ENCODE measurements at places on chromosomes 4 and X.

DNA sequence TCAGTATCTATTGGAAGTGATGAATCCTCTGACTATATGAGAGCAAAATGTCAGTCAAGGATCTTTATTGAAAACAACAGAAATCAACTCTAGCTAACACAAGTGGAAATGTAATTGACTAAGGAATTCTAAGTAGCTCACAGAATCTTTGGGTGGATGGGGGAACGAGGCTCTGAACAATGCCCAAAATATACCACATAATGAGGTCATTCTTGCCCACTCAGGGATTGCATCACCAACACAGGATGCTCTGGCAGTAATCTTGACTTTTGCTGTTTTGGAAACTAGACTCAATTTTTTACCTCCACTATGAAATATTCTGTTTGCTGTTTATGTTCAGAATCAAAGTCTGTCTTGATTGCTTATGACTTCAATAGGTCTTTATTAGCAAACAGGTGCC lies 127.4 kb upstream of the UNC5C start:
- no peak for DNase-seq

DNA sequence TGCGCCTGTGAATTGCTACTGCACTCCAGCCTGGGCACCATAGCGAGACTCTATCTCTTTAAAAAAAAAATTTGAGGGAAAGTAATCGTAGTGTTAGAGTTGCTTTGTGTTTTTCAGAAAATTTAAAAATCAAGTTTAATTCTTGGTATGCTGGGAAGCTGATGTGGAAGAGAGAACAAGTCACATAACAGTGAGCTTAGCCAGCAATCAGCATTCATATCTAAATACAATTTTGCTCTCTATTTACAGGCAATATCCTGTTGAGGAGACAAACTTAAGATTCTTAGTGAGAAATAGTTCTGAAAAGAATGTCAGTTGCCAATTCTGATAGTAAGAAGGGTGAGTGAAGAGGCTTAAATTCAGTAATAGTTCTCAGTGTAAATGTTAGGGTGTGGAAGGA lies 9.6 kb upstream of the NDUFC1 start:
- no peak for DNase-seq

- no peak for DNase-seq
Observed at GRCh38 chr4:53937918-53938317, 126.5 kb downstream of the CHIC2 start.

DNA sequence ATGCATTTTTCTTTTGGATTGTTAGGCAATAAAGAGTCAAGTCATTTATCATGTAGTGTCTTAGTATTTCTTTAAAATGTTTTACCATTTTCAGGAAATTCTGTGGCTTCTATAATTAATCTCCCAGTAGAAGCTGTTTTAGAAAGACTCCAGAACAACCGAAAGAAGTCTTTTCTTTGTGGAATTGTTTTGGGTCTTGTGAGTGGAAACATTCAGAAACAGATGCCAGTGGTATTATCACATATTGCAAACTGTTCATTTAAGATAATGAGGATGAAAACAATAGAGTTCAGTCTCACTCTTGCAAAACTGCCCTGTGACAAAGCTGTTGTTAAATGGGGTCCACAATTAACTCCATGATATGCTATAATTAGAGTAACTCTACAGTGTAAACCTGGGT lies 211.2 kb upstream of the KIT start:
- no peak for DNase-seq

DNA sequence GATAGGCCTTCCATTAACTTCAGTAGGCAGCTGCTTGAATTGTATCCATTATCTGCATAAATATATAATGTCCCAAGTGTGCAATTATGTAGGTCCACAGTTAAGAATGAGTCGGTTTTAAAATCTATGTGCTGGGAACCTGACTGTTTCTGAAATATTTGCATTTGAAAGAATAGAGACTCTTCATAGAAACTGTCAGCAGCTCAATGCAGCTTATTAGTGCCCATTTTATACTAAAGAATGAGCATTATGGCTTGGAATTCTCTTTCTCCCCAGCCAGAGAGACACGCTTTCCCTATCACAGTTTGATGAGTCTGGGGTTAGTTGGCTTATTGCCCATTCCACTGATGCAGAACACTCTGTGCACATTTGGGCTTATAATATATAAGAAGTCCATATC lies 202.0 kb upstream of the PCDH7 start:
- no peak for DNase-seq

- no peak for DNase-seq
Observed at GRCh38 chr4:84971319-84971932, 4.9 kb upstream of the WDFY3 start.

GRCh38 chr4:71254451-71255012 lies 84.3 kb upstream of the SLC4A4 start:
- no peak for DNase-seq

- no peak for DNase-seq
Observed at GRCh38 chr4:25860586-25861279, 2.1 kb downstream of the SEL1L3 start.

DNA sequence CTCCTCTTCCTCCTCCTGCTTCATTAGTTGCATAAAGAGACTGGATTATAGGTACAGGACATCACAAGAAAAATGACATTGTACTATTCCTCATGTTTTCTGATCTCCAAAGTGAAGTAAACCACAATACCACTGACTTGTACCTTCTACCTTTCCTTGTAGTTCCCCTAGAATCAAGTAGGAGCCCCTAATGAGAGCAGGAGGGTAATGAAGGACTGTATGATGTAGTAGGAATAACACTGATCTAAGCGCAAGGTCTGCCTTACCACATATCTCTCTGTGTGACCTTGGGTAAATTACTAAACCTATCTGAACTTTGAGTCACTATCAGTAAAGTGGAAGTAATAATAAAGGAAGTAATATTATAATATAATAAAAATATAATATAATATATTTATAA lies 3.6 kb downstream of the VSIG4 start:
- DNase-seq = no peak

- no peak for DNase-seq
Observed at GRCh38 chrX:154374313-154375155, at the start of gene FLNA. TSS of gene FLNA (minus strand) at chrX:154374634. CDS start at chrX:154371245, 3,389 bp downstream.

DNA sequence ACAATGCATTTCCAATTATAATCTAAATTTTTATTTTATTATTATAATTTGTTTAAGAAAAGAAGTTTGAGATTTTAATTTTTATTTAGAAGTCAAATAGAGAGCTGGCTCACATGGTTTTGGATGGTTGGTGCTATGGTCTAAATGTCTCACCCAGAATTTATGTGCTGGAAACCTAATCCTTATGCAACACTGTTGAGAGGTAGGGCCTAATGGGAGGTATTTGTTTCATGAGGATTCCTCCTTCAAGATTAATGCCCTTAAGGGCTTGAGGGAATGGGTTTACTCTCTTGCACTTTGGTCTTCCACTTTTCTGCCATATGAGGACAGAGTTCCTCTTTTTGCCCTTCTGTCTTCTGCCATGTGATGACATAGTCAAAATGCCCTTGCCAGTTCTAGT lies 960.5 kb upstream of the IGFBP7 start:
- no peak for DNase-seq

GRCh38 chr4:7638984-7639789 lies 204.5 kb upstream of the PSAPL1 start:
- DNase-seq = no peak

- no peak for DNase-seq
Observed at GRCh38 chrX:34144246-34144645, 12.1 kb upstream of the FAM47A start.

DNA sequence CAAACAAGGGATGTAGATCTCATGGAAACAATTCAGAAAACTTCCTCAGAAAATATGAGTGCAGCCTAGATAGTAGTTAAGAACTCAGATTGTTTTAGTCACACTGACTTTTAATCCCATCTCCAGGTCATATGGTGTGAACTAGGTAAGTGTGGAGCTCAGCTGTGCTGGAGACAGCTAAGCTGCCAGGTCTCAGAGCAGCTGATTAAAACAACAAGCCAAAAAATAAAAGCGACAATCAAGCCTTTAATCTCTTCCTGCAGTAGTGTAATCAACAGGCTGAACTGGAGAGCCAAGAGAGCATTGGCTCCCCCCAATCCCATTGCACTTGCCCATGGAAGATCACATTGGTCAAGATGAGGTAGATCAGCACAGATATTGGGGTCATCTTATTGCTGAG lies 98.3 kb upstream of the ATOH1 start:
- DNase-seq = no peak

DNA sequence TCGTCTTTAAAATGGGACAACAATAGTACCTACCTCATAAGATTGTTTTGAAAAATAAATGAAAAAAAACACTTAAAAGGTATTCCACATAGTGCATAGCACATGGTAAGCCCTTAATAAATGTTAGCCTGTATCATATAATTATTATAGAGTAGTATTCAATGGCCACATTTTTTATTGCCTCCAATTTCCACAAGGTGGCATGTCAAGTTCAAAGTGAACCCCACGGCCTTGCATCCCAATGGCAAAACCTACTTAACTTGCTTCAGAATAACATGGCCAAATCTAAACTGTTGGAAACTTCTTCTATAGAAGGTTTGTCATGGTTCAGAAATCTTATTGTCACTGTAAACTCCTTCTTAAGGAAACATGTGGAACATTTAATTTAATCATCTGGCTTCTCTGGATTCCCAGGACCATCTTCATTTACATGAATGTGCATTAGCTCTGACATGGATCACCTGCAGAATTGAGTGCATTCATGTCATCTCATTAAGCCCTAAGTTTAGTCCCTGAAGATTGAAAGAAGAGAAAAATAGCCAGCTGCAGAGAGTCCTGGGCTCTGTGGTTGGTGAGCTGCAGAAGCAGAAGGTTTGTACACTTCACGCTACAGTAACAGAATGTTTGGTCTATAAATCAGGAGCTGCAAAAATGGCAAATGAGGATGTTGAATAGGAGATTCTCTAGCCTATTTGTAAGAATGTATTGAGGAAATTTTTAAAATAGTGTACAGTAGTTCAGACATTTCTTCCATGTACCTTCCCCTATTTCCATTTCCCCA lies 61.0 kb downstream of the ANXA3 start:
- DNase-seq = no peak

DNA sequence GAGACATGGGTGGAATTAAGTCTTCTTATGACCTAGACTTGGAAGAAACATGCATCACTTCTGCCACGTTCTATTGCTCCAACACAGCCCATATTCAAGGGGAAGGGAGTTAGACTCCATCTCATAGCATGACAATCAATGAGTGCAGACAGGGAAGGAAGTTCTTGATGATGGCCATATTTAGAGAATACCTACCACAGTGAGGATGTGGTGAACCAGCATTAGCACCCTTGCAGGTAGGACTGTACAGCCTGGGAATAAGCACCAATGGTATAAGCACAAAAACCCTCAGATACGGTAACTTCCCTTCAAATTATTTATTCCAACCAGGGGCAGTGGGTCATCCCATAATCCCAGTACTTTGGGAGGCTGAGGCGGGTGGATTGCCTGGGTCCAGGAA lies 29.8 kb downstream of the PAGE2 start:
- no peak for DNase-seq

DNA sequence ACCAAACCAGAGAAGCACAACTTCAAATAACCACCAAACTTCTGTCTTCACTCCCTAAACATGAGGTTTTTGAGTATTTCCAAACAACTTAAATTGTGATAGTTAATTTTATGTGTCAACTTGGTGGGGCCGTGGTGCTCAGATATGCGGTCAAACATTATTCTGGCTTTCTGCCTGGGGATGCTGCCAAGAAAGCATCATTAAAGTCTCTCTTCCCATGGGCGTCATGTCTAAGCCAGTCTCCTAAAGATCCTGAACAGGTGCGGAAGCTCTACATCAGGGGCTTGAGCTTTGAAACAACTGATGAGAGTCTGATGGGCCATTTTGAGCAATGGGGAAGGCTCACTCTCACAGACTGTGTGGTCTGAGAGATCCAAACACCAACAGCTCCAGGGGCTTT lies 24.1 kb upstream of the SOD3 start:
- DNase-seq = no peak

DNA sequence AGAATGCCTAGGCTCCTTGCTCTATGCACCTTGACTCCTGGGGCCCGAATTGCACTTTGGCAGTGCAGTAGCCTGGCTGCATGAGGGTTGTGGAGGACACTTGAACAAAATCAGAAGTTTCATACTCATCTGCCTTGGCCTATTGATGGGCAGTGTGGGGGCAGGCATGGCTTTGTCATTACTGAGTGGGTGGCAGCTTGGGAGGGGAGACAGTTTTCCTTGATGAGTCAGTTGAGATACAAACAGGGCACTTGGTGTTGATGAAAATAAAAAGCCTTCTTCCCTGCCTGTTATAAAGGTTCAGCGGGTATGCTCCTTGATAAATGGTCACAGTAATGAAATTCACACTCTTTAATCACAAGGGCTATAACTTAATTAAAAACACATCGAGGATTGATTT lies 126.8 kb upstream of the MAMLD1 start:
- no peak for DNase-seq

- DNase-seq = no peak
Observed at GRCh38 chr4:173009129-173009823, 159.3 kb upstream of the GALNT7 start.

DNA sequence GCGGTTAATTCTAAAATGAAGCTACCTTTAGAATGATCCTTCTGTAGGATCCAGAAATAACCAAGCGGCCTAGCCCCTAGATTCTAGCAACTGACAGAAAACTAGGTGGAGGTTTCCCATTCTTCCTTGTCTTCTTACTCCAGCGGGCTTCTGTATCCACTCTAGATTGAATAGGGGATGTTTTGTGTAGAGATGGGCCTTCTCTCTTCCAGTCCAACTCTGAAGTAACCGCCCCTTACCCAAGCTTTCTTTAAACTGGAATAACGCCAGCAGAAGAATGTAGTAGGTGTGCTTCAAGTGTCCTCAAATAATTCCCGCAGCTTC lies 386 bp upstream of the TMEM184C start:
- no peak for DNase-seq

GRCh38 chr4:151013944-151014343 lies 1.1 kb downstream of the LRBA start:
- no peak for DNase-seq

GRCh38 chr4:88823058-88823919 lies 125.7 kb upstream of the NAP1L5 start:
- DNase-seq = no peak

DNA sequence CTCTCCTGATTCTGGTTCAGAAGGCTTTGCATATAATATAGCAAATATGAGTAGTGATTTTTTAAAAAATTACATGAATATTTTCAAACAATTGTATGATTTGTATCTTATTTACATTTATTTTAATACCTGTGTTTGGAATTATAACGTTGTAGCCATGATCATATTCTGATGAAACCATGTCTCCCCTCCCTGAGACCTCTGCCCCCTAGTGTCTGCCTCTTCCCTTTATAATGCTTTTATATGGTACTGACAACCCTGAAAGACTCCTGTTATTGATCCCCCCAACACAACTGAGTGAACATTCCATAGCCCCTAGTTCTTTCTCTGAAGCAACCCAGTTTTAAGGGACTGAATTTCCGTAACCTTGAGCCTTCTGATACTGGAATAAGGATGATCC lies 187.4 kb downstream of the SOX3 start:
- no peak for DNase-seq

DNA sequence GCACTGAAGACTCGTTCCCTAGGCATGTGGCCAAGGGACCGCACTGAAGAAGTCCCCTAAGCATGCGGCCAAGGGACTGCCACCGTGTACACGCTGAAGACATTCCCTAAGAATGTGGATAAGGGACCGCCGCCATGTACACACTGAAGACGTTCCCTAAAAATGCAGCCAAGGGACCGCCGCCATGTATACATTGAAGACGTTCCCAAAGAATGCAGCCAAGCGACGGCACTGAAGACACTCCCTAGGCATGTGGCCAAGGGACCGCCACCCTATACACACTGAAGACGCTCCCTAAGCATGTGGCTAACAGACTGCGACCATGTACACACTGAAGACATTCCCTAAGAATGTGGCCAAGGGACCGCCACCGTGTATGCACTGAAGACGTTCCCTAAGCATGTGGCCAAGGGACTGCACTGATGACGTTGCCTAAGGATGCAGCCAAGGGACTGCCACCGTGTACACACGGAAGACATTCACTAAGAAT lies 31.5 kb downstream of the DHRSX start:
- DNase-seq = no peak
